ENCODE measurements at places on chromosomes 6 and 20.
A peak's percentile ranks its signal among the peaks of the same experiment; 100 is the strongest.

GRCh38 chr20:4435671-4436455 is 285.8 kb upstream of the PRND start:
- DNase-seq = no peak

- no peak for DNase-seq
Measured at GRCh38 chr6:70413992-70414494, 735 bp downstream of the FAM135A start.

GRCh38 chr20:54254596-54254995 is 46.7 kb downstream of the PFDN4 start:
- no peak for DNase-seq

DNA sequence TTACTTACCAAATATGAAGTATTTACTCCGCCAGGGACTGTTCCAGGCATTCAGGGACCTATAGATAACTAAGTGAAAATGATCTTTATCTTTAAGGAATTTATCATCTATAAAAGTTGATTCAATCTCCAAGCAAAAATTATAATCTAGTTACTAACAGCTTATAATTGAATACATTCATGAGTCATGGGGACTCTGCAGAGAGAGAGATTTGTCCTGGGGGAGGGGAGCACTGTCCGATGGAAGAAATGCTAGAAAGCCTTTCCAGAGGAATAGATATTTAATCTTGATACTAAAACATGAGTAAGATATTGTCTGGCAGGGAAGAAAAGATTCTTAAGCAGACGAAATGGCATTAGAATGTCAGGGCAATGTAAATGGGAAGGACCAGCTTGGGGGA is 139.3 kb downstream of the CD164 start:
- no peak for DNase-seq

DNA sequence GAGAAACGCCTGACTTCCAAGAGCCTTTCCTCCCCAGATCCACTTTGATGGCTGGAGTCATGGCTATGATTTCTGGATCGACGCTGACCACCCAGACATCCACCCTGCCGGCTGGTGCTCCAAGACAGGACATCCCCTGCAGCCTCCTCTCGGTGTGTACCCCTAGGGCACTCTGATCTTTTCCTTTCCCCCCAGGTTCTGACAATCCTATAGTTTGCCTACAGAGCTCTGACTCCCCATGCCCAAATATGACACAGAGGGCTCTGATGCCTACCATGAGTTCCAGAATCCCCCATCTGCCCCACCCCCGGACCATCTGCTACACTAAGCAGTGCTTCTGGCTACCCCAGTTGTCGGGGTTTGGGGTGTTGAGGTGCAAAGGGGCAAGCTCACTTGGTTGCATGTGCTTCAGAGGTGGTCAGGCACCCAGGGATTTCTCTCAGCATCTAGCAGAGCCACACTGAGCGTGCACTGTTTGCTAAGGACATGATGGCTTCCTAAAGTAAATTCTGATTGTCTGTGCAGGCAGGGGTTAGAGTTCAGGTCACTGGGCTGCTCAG is 24.0 kb upstream of the SGK2 start:
- no peak for DNase-seq

GRCh38 chr20:32731882-32732266 is 11.4 kb downstream of the COMMD7 start:
- no peak for DNase-seq

DNA sequence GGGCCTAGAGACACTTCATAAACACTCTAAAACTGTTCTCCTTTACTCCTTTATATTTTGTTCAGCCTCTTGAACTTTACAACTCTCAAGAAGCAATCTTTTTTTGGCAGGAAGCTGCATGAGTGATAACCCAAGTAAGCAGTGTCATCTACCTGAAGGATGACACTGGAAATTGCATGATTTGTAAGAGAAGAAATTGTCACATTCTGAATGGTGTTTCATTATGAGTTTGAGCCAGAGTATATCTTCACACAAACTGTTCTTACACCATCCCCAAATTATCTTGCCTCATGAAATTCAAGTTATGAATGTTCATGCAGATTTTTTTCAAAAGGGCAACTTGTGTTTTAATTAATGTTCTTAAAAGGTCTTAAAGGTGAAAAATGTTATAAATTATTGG is 799.3 kb downstream of the TBC1D32 start:
- no peak for DNase-seq

DNA sequence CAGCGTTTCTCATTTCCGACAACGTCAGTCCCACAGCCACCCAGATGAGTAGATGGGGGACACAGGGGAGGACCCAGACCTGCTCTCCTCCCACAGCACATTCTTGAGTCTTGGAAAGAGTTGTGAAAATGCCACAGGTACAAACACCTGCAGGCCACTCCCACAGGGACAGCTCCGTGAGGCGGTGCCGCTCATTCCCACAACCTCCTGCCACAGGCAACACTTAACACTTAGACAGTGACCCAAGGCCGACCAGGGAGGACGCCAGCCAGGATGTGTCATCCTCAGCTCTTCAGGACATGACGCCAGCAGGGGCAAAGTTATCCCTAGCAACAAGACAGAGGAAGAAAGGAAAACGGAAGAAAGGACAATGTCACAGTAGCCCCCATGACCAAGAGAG is 22.9 kb upstream of the HLA-B start:
- DNase-seq = no peak

GRCh38 chr20:61442075-61442670 is 190.1 kb downstream of the CDH4 start:
- DNase-seq = no peak

- DNase-seq = no peak
Measured at GRCh38 chr20:36240076-36240475, 3.8 kb downstream of the AAR2 start.

DNA sequence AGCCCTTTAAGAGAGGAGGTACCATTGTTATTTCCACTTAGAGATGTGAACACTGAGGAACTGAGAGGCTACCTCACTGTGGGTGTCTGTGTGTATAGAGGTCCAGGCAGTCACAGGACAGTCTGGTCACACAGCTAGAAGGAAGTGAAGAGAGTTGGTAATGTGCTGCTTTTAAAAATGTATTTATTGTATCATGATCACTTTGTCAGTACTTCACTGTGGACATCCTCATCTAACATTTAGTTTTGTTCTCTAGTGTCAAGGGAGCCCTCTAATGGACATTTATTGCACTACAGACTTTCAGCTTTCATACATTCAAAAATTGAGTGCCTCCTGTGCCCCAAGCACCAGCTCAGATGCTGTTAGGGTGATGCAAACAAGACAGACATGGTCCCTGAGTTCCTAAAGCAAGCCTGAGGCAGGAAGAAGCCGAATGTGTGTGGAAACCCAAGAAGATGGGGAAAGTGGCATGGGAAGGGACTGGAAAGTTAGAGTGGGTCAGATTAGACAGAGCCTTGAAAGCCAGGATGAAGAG is 123.0 kb downstream of the SLC16A10 start:
- peak; percentile 29 for DNase-seq

DNA sequence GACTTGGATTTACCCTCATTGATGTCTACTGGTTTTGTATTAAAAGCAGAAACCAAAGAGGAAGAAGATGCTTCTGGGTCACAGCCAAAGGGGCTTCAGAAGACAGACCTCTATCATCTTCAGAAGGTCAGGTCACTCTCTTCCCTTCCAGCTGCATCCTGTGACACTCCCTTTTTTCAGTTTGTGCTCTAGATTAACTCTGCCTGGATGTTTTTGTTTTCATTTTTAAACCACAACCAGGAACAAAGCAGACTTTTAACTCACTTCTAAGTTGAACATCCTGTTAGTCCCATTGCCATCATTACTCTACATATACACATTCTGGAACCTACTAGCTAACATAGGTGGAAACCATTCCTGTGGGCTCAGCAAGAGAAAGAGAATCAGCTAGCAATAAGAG is 45.2 kb downstream of the AKIRIN2 start:
- no peak for DNase-seq

GRCh38 chr6:129901910-129902309 is 40.8 kb upstream of the TMEM244 start:
- DNase-seq = no peak

DNA sequence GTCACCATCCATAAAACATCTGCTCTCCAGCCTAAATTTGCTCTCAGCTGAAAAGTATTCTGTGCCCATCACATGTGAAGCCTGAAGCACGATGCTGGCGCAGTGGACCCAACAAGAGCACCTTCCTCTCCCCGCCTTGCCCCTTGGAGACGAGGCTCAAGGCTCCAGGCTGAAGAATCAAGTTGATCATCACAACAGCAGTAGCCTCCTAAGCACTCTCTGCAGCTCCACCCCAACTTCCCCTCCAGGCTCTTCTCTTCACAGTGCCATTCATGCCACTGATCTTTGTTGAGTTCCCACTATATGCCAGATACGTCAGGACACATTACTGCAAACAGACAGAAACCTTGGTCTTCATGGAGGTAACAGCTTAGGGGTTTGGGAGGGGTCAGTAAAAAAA is 41.6 kb upstream of the ZNF217 start:
- peak; percentile 10 for DNase-seq

DNA sequence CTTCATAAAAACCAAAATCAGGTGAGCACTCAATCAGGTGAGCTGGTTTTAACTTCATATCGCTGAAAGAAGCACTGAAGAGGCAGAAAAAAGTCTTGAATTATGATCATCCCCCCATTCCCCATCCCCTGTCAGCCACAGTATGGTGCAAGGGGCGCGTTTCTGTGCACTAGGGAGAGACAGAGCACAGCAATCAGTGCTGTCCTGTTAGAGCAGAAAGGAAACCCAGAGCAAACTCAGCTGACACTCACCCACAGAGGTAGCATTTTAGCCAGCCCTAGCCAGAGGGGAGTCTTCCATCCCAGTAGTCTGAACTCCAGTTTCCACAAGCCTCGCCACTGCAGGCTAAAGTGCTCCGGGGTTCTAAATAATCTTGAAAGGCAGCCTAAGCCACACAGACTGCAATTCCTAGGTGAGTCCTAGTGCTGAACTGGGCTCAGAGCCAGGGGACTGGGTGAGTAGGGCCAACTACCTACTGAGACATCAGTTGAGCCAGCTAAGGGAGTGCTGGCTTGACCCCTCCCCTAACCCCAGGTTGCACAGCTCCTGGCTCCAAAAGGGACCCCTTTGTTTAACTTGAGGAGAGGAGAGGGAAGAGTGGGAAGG is 1352.6 kb upstream of the GJE1 start:
- DNase-seq = no peak

GRCh38 chr6:143385636-143386035 is 64.9 kb downstream of the ADAT2 start:
- DNase-seq = no peak

- DNase-seq = no peak
Measured at GRCh38 chr6:82703230-82703629, 339.6 kb downstream of the TPBG start.

DNA sequence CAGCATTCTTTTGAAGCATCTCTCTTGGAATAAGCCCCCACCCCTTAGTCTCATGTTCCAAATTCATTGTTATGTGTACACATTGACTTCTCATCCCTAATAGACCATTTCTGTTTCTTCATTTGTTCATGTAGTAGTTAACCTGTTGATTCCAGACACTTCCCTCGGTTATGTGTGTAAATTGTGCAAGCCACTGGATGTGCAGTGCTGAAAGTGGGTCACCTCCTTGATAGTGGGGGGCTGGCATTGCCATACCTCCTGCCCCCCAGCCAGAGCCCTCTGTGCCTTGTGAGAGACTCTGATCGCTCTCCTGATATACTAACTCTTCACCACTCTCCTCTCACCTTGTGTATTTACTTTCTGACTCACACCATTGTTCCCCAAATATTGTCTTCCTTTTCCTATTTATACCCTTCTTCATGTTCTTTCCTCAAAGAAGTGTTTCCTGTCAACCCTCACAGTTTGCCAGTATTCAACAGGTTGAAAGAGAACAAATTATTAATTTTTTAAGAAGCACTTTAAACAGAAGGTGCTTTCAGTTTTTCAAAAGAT is 59.0 kb downstream of the HIVEP1 start:
- DNase-seq = no peak

GRCh38 chr6:33856031-33856590 is 52.3 kb upstream of the MLN start:
- DNase-seq = no peak

GRCh38 chr20:44748005-44748370 is 2.3 kb downstream of the KCNK15 start:
- no peak for DNase-seq

DNA sequence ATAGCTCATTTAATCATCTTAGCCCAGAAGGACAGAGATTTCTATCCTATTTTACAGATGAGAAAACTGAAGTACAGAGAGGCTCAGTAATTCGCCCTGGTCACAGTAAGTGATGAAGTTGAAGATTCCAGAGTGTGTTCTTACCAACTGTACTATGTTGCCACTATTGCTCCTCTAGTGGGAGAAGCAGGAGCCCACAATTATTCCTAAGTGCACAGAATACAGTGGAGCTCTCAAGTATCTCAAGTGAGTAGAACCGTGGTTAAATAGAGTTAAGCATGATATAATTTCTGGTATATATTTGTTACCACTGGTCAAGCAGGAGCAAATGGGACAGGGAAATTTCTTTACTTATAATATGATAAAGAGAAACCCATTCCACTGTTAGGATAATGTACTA is 22.1 kb downstream of the REPS1 start:
- DNase-seq = no peak

GRCh38 chr6:16659466-16660156 is 101.6 kb downstream of the ATXN1 start:
- DNase-seq = no peak

DNA sequence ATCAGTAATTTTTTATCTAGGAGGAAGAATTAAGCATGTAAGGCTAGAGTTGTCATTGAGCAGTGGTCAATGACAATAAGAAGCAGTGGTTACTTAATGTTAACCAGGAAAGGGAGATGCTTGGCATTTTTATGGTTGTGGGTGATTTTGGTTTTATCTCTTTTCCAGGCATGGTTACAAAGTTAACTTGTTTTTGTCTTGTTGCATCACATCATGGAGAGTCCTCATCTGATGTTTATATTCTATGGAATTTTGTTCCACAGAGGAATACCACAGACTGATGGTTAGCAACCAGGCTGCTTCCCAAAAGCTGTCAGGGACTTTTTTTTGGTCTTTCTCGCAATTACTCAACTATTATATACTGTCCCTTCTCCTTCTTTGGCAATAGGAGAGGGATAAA is 32.7 kb downstream of the OPRM1 start:
- no peak for DNase-seq
